Right cardiac atrium (tissue), 5 donors: ENCODE measurements at places on chromosomes 2 and 18.

DNA sequence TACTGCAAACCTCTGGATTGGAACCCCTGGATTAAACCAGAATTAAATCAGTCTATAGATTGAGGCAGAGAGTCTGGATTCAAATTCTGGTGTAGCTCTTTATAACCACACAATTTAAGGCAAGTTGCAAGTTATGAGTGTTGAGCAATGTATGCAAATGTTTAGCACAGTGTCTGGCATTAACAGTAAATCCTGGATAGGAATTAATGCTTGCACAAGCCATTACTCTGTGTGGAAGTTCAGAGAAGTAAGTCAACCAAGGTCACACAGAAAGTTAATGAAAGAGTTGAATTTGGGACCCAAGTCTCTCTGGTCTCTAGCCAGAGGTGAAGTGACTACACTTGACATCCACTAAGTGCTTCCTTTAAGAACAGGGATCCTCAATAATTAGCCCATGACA, 2.0 kb upstream of the MARCO start:
- DNase-seq: no peak

GRCh38 chr2:241195506-241196130, 7.1 kb downstream of the ANO7 start:
- DNase-seq: peak; percentile 22

- no peak for DNase-seq
Observed at GRCh38 chr2:102438111-102438510, 15.2 kb downstream of the IL18RAP start.

GRCh38 chr2:236787885-236788284, 218.3 kb downstream of the ACKR3 start:
- DNase-seq: no peak
